ENCODE measurements at places on chromosomes 1 and 21.

GRCh38 chr1:165753934-165754333, 14.7 kb downstream of the TMCO1 start:
- no peak for DNase-seq

DNA sequence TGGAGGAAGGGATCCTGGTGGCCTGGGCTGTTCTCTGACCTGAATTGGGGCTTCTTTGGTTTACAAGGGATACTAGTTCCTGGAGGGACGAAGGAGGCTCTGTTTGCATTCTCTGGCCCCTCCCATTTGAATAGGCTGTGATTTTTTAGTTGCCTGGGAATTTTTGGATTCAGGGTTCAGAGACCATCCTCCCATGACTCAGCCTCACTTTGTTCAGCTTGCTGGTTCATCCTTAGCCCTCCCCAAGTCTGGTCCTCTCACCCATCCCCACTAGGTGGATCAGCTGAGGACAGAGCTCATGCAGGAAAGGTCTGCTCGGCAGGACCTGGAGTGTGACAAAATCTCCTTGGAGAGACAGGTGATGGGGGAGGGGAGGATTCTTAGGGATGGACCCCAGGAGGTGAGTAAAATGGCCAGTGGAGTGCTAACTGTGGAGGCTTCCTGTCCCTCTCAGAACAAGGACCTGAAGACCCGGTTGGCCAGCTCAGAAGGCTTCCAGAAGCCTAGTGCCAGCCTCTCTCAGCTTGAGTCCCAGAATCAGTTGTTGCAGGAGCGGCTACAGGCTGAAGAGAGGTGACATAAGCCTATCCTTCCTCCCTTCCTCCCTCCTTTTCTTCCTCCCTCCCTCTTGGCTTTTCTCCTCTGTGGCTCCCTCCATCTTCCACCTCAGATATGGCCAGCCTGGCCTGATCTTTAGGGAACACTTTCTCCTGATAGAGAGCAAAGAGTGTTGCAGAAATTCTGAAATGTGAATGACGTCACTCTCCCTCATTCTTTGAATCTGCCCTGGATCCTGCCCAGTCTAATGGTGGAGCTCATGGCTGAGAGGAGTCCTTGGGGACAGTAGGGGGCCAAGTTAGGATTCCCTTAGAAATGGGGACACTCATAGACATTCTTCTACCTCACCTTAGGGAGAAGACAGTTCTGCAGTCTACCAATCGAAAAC, 4.5 kb upstream of the TUFT1 start:
- no peak for DNase-seq

GRCh38 chr1:30971496-30971895, 62.9 kb upstream of the SDC3 start:
- no peak for DNase-seq

- no peak for DNase-seq
Measured at GRCh38 chr1:232773752-232774151, 31.5 kb upstream of the MAP10 start.

GRCh38 chr1:234897754-234898454, 230.7 kb downstream of the TOMM20 start:
- no peak for DNase-seq

GRCh38 chr1:65066419-65066765, 81.6 kb upstream of the AK4 start:
- DNase-seq, result no peak

DNA sequence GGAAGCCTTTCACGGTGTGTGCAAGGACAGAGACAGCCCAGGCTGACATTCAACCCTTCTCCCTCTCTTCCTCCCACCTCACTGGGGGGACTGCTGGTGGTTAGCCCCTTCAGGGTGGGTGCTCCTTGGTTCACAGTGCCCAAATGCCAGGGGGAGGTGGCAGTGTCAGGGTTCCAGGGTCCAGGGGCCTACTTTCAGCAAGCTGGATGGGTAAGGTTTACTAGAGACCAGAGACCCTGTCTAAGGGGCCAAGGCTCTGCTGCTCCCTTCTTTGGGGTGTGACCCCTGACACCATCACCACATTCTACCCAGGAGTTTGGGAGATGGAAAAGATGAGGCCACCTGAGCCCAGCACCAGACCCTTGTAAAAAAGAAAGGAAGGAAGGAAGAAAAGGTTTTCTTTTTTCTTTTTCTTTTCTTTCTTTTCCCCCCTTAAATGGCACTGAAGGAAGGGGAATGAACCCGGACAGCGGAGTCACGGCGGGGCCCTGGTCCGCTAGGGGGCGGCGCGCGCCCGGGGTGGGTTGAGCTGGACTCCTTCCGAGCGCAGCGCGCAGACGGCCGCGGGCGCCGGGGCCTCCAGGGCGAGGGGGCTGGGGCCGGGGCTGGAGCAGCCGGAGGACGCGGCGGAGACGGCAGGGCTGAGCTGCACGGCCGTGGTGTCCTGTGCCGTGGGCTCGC, 18.8 kb downstream of the KNCN start:
- DNase-seq, result peak; percentile 65

DNA sequence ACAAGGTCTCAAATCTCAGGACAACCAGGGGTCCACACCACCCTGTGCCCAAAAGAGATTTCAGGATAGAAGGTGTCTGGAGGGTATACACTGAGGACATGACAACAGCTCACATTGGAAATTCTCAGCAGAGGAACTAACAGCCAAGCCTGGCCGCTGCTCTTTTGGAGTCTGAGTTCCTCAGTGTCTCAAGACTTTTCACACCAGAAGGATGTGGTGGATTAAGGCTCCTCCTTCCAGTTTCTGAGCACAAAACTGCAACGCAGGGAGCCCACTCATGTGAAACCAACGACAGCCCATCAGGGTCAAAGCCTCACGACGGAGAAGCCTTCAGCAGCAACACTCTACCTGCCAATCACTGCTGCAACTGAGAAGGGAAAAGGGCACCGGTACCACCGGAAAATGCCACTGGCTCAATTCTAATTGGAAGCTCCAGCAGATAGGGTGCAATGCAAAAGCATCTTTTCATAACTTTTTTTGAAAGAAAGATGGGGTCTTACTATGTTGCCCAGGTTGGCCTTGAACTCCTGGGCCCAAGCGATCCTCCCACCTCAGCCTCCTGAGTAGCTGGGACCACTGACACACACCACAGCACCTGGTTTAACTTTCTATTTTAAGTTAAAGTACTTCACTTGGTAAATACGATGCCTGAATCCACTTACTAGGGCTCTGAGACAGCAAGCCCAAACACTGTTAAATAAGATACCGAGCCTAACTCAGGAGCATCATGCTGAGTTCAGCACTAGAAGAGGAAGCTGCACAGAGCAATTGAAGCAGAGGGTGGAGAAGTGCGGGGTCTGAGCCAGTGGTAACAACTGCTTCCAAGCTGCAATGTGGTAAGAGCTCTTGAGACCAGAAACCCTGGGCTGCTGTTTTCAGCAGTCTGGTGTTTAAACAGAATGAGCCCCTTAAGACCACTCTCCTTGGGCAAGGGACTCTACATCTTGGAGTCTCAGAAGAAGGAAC, 7.8 kb downstream of the CAPZB start:
- DNase-seq, result no peak

GRCh38 chr1:22315315-22316078, 136.2 kb upstream of the ZBTB40 start:
- DNase-seq, result no peak

DNA sequence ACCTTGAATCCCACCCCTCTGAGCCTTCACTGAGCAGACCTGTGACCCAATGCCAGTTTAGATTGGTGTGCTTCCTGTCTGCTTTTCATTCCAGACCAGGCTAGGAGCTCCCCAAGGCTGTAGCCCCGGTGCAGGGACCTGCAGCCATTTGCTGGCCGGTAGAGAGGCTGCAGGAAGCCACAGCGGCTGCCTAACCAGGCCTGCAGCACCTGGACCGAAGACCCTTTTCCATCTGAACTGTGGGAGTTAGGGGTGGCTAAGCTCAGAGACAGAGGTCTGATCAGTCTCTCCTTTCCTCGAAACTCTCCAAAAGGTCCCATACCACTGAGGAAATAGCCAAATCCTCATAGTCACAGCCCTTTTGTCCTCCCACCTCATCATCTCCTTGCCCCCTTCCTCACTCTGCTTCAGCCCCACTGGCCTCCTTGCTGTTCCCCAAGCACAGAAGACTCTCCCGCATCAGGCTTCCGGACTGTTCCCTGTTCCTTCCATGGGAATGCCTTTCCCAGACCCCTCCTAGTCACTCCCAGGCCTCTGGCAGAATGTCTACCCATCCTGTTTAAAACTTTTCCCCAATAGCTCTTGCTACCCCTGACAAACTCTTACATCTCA, 674 bp upstream of the TTC4 start:
- DNase-seq, result no peak

DNA sequence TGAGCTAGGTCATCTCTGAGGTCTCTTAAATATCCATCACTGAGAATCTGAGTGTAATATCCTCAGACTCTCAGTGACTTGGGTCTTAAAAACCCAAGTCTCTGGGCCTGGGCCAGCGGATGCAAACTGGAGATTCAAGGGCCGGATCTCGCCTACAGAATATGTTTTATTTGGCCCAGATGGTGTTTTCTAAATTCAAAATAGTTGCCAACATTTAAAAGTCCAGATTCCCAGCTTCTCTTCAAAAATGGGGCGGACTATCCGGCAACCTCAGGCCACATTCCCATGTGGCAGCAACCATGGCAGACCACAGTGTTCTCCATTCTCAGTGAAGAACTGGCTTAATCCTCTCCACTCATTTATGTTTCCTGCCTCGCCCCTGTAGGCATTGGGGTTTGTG, 12.7 kb upstream of the HEYL start:
- no peak for DNase-seq

DNA sequence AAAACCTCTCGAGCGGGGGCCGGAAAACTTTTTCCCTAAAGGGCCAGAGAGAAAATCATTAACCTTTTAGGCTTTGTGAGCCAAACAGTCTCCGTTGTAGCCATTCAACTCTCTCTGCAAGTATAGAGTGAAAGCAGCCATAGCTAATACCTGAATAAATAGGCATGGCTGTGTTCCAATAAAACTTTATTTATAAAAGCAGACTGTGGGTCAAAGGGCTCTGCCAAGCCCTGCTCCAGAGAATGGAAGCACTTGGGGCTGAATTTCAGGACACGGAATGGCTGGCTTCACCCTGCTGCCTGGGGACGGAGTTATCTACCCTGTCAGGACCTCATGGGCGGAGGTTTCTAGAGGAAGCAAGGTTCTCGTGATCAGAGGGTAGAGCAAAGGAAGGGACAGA, 92.7 kb downstream of the CASZ1 start:
- no peak for DNase-seq

- no peak for DNase-seq
Measured at GRCh38 chr1:7652515-7653098, 118.5 kb upstream of the VAMP3 start.

GRCh38 chr1:68673771-68674170, 176.9 kb upstream of the DEPDC1 start:
- no peak for DNase-seq

DNA sequence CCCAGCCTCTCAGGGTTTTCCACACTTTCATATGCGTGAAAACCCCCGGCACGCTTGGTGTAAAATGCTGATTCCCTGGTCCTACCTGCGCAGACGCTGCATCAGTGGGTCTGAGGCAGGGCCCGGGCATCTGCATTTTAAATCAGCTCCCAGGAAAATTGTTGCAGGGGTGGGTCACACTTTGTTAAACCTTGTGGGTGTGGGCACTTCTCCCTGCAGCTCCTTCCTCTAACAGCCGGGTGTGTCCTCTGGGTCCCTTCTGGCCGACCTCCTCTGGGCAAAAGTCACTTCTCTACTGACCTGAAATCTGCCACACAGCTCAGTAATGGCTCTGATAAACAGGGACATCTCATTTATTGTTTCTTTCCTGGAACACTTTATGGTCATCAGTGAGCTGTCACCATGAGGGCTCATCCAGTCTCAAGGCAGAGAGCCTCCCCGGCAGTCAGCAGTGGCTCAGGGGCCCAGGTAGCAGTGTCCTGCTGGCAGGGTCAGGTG, 52.8 kb upstream of the TMPRSS2 start:
- DNase-seq, result no peak

DNA sequence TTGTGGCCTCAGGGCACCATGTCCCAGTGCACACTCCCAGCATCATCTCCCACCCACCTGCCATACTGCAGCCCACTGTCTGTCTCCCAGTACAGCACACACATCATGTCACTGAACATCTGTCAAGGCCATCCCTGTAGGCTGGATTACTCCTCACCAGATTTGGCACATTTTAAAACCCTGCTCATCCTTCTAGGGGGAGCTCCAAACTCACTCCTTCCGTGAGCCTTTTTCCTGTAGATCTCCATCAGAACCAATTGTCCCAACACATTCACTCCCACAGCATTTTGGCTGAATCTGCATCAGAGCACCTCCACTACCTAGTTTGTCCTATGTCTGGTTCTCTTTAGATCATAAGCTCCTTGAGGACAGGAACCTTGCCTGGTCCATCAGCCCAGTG, 58.6 kb upstream of the GRIK3 start:
- no peak for DNase-seq

GRCh38 chr1:37400466-37401225, 73.7 kb upstream of the ZC3H12A start:
- no peak for DNase-seq

DNA sequence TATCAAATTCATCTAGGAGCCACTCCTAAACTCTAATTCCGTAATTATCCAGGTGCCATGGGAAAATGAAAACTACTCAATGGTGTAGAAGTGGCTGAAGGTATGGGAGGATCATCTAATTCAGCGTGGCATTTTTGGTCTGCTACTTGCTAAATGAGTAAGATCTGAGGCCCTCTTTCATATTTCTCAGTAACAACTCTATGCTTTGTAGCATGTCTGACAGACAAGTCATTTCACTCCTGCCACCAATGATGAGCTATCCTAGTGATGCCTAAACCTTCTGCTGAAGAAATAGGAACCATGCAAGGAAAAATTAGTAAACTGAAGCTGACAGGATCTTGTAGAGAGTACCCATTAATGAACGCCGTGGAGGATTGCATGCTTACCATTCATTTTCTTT, 145.3 kb downstream of the NTNG1 start:
- DNase-seq, result no peak

DNA sequence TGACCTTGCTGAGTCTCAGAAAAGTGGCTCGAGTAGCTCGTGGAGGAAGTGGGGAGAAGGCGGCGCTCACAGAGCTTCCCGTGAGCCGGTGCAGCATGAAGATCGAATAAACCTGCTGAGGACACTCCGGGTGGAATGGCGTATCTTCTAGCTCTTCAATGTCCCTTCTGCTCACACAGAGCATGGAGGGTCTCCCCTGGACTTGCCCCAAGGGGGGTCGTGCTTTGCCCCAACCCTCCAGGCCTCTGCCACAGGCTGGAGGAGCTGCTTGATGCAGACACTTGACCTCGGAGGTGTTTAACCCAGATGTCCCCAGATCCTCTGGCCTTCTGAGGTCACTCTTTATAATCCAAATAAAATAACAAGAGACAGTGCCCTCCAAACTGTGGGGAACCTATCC, 2.2 kb upstream of the KRTAP10-12 start:
- no peak for DNase-seq

GRCh38 chr21:28336314-28336713, 656.4 kb downstream of the LTN1 start:
- no peak for DNase-seq

DNA sequence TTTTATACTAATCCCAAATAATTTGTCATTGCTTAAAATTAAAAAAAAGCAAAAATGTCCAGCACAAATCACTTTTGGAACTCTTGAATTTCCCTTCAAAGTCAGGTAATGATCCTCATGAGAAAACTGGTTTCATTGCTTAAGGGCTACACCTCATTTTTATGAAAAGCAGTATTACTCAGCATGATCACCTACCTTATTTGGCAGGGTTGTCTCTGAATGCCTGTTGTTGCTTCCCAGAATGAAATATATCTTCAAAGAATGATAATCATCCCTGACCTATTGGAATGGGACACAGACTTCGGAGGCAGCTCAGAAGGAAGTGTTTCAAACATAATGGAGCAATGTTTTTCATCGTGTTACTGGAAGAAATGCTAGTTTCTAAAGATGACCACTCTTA, 29.7 kb downstream of the C1orf21 start:
- no peak for DNase-seq

- no peak for DNase-seq
Measured at GRCh38 chr1:83012950-83013349, 986.0 kb downstream of the TTLL7 start.

GRCh38 chr1:2866422-2867086, 65.1 kb upstream of the TTC34 start:
- DNase-seq, result no peak

All from activated CD4-positive, alpha-beta T cell treated with anti-CD3 and anti-CD28 coated beads, Interleukin-2, amount 50 U/mL, for 4 hours (primary cell).